ENCODE measurements at places on chromosomes 6 and 20.

DNA sequence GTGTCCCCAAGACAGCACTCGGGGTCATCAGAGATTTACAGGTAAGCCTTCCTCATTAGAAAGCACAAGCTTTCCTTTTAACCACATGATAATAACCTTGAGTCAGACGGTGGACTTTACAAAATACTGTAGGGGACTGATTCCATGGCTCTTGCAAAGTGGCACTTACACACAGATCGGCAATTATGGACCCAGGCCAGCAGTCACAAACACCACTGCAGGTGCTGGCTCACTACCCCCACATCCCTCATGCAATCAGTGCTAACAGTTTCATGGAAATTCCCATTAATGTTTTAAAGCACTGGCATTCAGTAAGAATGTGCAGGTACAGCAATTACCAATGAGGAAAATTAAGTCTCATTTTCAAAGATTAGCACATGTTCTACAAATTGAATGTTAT is 516.5 kb downstream of the PRKN start:
- DNase-seq = no peak
- H3K4me3 ChIP-seq = no peak overlapping the region
- no peak overlapping the region for H3K27ac ChIP-seq
- peaks cover 3% of the 10 kb centered on the region for H3K36me3 ChIP-seq
- no peaks in the 10 kb centered on the region for H3K4me1 ChIP-seq
- H3K27me3 ChIP-seq = no peaks in the 10 kb centered on the region

DNA sequence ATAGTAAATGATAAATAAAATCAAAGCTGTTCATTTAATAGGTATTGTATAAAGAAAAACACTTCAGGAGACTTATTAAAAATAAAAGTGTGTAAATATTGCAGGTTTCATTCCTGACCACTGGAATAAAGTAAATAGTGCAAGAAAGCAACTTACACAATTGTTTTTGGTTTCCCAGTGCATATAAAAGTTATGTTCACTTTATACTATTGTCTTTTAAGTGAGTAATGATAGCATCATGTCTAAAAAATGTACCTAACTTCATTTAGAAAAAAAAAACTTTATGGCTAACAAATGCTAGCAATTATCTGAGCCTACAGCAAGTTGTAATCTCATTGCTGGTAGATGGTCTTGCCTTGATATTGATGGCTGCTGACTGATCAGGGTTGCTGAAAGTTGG is 726.6 kb upstream of the POU3F2 start:
- no peak overlapping the region for H3K27ac ChIP-seq
- no peaks in the 10 kb centered on the region for H3K27me3 ChIP-seq
- H3K4me1 ChIP-seq = no peaks in the 10 kb centered on the region

- peak overlapping the region; percentile 67 for H3K27ac ChIP-seq
- peak overlapping the region; percentile 72 for H3K4me3 ChIP-seq
- no peaks in the 10 kb centered on the region for H3K27me3 ChIP-seq
- DNase-seq = peak; percentile 56
- peaks cover 5% of the 10 kb centered on the region for H3K36me3 ChIP-seq
Observed at GRCh38 chr6:89952686-89953085, 58.4 kb downstream of the GJA10 start.

GRCh38 chr6:47147175-47147727 is 105.1 kb upstream of the ADGRF1 start:
- H3K4me1 ChIP-seq = no peaks in the 10 kb centered on the region
- H3K27ac ChIP-seq = no peak overlapping the region
- H3K27me3 ChIP-seq = peaks cover 28% of the 10 kb centered on the region
- H3K4me3 ChIP-seq = no peak overlapping the region
- H3K36me3 ChIP-seq = no peaks in the 10 kb centered on the region

- H3K4me3 ChIP-seq = no peak overlapping the region
- H3K36me3 ChIP-seq = no peaks in the 10 kb centered on the region
- no peaks in the 10 kb centered on the region for H3K4me1 ChIP-seq
- H3K27me3 ChIP-seq = peaks cover 22% of the 10 kb centered on the region
- DNase-seq = no peak
Observed at GRCh38 chr6:138393871-138394783, 9.9 kb upstream of the HEBP2 start.

GRCh38 chr6:39884696-39885095 is 49.6 kb downstream of the MOCS1 start:
- no peaks in the 10 kb centered on the region for H3K4me1 ChIP-seq
- H3K27ac ChIP-seq = no peak overlapping the region
- peaks cover 2% of the 10 kb centered on the region for H3K36me3 ChIP-seq
- no peak for DNase-seq

DNA sequence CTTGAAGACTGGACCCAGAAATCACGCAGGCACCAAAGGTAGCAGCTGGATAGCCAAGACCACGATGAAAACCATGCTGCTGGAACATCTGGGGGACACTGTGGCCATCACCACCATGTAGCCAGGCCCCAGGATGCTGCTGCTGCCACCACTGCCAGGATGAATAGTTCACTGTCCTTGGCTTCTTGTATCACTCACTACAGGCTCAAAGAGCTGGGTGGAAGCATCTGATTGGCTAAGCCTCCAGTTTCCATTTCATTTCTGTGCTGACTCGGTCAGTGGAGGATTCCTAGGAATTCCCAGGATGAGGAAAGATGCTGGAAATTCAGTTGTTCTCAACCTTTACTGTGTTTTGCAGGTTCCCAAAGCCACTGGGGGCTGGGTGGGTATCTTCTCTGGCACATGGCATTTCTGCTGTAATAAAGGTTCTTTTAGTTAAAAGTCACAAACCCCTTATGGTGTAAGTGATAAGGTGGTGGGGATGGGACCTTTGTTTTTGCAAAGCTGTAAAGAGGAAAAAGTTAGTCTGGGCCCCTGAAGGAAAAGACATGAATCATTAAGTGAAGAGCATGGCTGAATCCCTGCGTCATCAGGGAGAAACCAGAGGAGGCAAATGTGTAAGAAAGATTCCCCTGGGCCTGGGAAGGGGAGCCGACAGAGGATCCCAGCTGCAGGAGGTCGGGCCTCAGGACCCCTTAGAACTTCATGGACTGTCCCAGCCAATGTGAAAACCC is 75.6 kb upstream of the RNF24 start:
- peaks cover 1% of the 10 kb centered on the region for H3K4me1 ChIP-seq
- H3K27me3 ChIP-seq = peaks cover 32% of the 10 kb centered on the region
- H3K4me3 ChIP-seq = no peak overlapping the region
- no peak for DNase-seq
- H3K36me3 ChIP-seq = no peaks in the 10 kb centered on the region
- no peak overlapping the region for H3K27ac ChIP-seq

DNA sequence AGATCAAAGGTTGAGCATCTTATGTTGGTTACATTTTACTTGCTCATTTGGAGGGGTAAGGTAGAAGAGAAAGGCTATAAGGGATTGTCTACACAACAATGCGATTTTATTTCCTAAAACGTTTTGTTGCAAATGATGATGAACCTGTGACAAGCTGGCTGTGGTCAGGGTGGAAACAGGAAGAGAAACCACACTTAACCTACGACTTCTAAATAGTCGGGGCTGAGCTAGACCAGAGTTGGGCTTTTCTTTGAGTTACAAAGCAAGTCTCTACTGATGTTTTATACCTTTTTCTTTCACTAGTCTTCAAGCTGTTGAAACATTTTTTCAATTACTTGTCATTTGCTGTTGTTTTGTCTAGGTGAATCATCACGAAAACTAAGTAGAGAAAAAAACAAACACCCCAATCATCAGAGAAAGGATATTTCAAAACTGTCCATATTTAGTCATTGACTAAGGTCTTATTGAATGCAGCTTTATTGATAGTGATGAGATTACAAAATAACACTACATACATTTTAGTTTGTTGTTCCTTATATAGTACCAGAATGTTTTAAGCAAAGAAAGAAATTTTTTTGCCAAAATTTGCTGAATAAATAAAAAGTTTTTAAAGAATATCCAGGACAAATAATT is 18.0 kb downstream of the KLHL31 start:
- H3K27ac ChIP-seq = peak overlapping the region; percentile 91
- peaks cover 34% of the 10 kb centered on the region for H3K4me1 ChIP-seq
- H3K36me3 ChIP-seq = peaks cover 19% of the 10 kb centered on the region
- H3K27me3 ChIP-seq = no peaks in the 10 kb centered on the region

- H3K4me1 ChIP-seq = no peaks in the 10 kb centered on the region
- no peak for DNase-seq
- H3K27me3 ChIP-seq = no peaks in the 10 kb centered on the region
- peaks cover 6% of the 10 kb centered on the region for H3K36me3 ChIP-seq
- no peak overlapping the region for H3K4me3 ChIP-seq
Observed at GRCh38 chr6:110823146-110823545, 7.9 kb upstream of the CDK19 start.

DNA sequence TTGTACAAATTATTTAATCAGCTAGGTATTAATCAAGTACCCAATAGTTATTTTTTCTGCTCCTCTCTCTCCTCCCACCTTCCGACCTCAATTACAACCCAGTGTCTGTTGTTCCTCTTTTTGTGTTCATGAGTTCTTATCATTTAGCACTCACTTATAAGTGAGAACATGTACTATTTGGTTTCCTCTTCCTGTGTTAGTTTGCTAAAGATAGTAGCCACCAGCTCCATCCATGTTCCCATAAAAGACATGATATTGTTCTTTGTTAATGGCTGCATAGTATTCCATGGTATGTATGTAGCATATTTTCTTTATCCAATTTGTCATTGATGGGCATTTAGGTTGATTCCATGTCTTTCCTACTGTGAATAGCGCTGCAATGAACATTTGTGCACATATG is 652.8 kb upstream of the CITED2 start:
- DNase-seq = no peak
- H3K27ac ChIP-seq = no peak overlapping the region
- no peaks in the 10 kb centered on the region for H3K4me1 ChIP-seq
- H3K36me3 ChIP-seq = no peaks in the 10 kb centered on the region
- no peak overlapping the region for H3K4me3 ChIP-seq

DNA sequence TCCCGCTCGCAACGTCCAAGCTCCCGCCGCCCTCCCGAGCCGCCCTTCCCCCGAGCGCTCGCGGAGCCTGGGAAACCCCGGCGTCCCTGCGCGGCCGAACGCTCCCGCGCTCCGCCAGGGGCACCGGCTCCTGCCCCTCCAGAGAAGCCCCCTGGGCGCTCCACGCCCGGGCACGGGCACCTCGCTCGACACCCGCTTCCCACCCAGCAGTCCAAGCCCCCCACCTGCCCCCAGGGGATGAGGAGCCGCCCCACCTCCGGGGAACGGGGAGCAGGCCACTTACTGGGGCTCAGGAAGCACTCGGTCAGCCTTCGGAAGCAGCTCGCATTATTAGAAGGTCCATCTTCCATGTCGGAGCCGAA is 1.4 kb downstream of the PDE10A start:
- H3K4me1 ChIP-seq = peaks cover 2% of the 10 kb centered on the region
- peaks cover 57% of the 10 kb centered on the region for H3K27me3 ChIP-seq
- no peak overlapping the region for H3K4me3 ChIP-seq
- no peak for DNase-seq

- DNase-seq = no peak
- no peaks in the 10 kb centered on the region for H3K4me1 ChIP-seq
- H3K27ac ChIP-seq = no peak overlapping the region
- no peaks in the 10 kb centered on the region for H3K27me3 ChIP-seq
- no peaks in the 10 kb centered on the region for H3K36me3 ChIP-seq
Observed at GRCh38 chr6:68364271-68364805, 270.7 kb upstream of the ADGRB3 start.

DNA sequence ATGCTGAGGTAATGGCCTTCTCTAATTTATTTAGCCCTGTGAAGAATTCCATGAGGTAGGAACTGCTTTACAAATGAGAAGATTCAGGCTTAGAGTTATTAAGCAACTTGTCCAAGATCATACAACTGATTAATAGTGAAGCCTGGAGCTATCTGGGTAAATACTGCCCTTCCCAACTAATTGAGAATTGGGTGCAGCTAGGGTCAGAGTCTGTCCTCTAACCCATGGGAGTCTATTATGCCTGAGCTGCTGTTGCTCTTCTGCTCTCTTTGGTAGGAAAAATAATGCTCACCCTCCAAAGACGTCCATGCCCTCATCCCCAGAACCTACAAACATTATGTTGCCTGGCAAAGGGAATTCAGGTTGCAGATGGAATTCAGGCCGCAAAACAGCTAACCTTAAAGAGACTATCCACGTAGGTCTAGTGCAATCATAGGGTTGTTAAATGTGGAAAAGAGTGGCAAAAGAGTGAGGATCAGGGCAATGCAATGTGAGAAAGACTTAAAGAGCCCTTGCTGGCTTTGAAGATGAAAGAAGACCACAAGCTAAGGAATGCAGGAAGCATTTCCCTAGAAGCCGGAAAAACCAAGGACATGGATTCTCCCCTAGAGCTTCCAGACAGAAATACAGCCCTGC is 90.1 kb downstream of the SPTLC3 start:
- H3K36me3 ChIP-seq = no peaks in the 10 kb centered on the region
- H3K4me3 ChIP-seq = no peak overlapping the region
- no peak for DNase-seq
- H3K27me3 ChIP-seq = peaks cover 33% of the 10 kb centered on the region
- no peak overlapping the region for H3K27ac ChIP-seq

DNA sequence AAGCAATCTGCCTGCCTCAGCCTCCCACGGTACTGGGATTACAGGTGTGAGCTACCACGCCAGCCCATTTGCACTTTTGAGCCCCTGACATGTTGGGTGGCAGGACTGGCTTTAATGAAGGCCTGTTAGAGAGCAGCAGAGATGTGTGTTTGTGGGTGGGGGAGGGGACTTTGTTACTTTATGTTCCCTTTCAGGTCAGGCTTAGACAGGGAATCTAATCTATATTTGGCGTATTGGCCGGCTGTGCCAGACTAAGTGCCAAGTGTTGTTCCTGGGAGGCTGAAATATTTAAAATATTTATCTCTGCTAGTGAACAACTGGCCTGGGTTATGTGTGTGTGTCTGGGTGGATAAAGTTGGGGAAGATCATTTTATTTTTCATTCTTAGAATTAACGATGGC is 6.1 kb downstream of the GMPR start:
- H3K4me3 ChIP-seq = no peak overlapping the region
- H3K36me3 ChIP-seq = no peaks in the 10 kb centered on the region
- no peak overlapping the region for H3K27ac ChIP-seq
- DNase-seq = no peak
- H3K4me1 ChIP-seq = peaks cover under 1% of the 10 kb centered on the region

- H3K4me1 ChIP-seq = peaks cover 31% of the 10 kb centered on the region
- H3K27me3 ChIP-seq = no peaks in the 10 kb centered on the region
- DNase-seq = no peak
- peak overlapping the region; percentile 79 for H3K27ac ChIP-seq
Observed at GRCh38 chr20:35279533-35280174, 1.7 kb upstream of the MMP24OS start.

DNA sequence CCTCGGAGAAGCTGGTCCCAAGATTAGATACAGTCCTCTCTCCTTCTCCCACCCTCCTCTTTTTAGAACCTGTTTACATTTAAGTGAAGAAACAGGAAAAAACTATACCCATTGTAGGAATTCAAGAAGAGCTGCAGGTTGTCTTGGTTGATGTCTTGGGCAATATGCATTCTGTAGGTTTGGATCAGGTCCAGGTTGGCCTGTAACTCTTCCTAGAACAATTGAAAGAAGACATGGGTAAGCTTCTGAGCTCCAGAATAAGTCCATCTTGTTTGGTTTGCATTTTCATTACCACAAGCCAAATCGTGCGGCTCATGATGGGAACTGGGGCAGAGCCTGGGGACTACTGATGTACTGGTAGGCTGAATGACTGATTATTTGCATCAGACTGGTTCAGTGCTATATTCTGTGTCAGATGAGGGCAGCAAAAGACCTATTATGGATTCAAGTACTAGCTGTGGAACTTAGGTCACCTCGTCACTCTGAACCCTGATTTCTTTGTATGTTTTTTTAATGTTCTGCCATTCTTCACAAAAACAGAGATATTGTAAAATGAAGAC is 20.3 kb upstream of the SLA2 start:
- peaks cover 11% of the 10 kb centered on the region for H3K36me3 ChIP-seq
- DNase-seq = no peak
- no peak overlapping the region for H3K4me3 ChIP-seq
- H3K27ac ChIP-seq = no peak overlapping the region
- no peaks in the 10 kb centered on the region for H3K4me1 ChIP-seq

- no peak overlapping the region for H3K27ac ChIP-seq
- H3K27me3 ChIP-seq = peaks cover 57% of the 10 kb centered on the region
- H3K4me3 ChIP-seq = no peak overlapping the region
- H3K36me3 ChIP-seq = no peaks in the 10 kb centered on the region
- no peak for DNase-seq
Observed at GRCh38 chr6:44590471-44590870, 203.0 kb downstream of the CDC5L start.
